Activated CD8-positive, alpha-beta memory T cell treated with anti-CD3 and anti-CD28 coated beads for 48 hours (primary cell): ENCODE measurements at places on chromosomes 7 and 10.

DNA sequence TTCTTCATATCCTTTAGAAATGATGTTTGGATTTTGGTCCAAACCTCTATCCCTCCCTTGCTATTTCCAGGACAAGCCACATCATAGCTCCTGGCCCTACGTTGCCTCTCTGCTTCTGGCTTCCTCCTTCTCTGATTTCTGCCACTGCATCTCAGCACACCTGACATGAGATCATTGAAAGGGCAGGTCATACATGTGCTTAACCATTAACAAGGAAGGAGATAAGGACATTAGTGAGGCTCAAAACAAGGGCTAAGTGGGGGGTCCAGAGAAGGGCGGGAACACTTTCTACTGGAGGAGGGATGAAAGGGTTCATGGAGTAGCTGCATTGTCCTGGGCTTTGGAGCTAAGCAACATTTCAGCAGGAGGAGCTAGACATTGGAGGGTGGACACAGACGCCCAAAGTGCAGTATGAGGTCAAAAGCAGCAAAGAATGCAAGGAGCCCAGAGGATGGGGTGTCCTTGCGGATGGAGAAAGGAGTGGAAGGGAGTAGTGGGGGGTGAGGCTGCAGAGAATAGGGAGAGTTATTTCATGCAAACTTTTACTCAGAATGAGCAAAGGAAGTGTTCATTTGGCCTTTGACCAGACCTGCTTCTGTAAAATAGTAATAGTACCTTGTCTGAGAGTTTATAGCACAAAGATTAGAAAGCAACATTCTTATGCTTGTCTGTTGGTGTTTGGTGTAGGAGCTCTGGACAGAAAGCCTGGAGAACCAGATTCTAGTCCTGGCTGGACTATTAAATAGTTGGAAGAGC, 102.4 kb upstream of the CREB5 start:
- no peak for DNase-seq

- no peak for DNase-seq
These were observed 223.1 kb upstream of the INHBA start for GRCh38 chr7:41925946-41926345.

DNA sequence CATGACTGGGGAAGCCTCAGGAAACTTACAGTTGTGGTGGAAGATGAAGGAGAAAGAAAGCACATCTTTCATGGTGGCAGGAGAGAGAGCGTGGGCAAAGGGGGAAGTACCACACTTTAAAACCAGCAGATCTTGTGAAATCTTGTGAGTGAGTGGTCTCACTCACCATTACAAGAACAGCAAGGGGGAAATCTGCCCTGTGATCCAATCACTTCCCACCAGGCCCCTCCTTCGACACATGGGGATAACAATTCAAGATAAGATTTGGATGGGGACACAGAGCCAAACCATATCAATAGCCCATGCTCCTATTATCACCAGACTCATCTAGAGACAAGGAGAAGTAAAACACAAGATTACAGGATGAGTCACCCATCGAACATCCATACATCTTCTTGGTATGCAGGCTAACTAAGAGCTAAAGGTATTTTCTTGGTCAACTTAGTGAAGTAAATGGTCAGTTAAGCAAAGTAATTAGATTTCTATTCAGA, 55.3 kb upstream of the YAE1 start:
- DNase-seq, result no peak

DNA sequence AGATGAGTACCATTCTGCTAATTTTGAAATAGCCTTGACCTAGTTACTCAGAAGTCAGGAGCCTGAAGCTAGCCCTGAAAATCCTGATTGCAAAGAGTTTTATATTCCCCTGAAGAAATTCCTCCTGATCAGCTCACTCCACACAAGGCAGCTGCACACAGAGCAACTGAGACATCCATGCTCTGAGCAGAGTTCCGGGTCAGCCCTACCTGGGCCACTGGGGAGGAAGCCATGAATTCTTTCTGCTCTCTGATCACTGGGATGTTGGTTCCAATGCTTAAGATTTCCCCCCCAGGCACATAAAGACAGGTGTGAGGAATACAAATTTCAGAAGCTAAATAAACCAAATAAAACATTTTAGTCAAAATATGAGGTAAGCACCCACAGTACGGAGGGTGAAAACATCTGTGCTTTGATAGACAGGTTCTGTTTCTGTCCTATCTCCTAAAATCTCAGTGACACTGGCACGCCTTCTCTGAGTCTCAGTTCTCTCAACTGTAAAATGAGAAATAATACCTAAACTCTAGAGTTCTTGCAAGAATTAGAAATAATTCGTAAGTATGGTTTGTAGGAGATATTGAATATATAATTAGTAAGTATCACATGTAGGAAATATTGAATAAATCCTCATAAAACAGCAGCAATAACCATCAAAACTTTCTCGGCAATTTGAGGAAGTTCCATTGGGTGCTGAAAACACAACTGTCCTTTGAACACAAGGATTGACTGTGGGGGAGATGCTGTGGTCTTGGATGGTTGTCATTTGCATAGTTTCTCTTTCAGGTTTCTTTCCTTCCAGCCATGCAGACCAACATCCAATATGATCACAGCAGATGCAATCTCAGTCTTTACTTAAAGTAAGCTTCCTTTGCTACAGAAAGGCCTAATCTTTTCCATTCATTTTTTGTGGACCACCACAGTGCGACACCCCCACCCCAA, 133.0 kb upstream of the TNS3 start:
- no peak for DNase-seq

GRCh38 chr7:145915679-145916078, 200.9 kb upstream of the CNTNAP2 start:
- DNase-seq, result no peak

DNA sequence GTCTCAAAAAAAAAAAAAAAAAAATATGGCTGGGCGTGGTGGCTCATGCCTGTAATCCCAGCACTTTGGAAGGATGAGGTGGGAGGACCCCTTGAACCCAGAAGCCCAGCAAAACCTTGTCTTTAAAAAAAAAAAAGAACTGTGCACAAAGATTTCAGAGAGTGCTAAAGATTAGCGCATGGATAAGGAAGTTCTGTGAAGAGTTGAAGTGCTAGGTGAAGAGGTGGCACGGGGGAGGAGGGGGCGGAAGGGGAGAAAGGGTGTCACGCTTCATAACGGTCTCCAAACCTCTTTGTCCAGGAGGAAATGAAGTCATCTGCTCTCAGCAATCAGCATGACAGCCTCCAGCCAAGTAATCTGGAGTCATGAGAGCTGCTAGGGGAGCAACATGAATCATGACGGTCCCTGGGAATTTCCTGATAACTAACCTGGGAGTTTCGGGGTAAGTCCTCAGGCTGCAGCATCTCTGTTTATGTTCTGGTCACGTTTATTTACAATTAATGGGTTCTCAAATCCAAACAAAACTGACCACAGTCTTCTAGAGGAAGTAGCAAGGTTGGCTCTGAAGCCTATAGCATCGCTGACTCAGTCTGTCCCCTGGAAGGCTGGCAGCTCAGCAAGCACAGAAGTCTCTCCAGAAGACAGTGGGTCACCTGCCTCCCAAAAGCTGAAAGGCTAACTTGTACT, 1.9 kb upstream of the PLAU start:
- DNase-seq, result peak; percentile 44
